ENCODE measurements at places on chromosomes 4 and X. TPM values are rescaled to one million over a fixed set of nuclear protein-coding genes. Genes with fewer than 3 reads are reported as not detected.
A peak's percentile ranks its signal among the peaks of the same experiment; 100 is the strongest.

- no peaks in the 10 kb centered on the region for H3K27me3 ChIP-seq
- H3K4me1 ChIP-seq: no peaks in the 10 kb centered on the region
- DNase-seq: no peak
- no peak overlapping the region for H3K4me3 ChIP-seq
- no peaks in the 10 kb centered on the region for H3K36me3 ChIP-seq
Measured at GRCh38 chr4:114178392-114178791, 198.9 kb upstream of the ARSJ start.

DNA sequence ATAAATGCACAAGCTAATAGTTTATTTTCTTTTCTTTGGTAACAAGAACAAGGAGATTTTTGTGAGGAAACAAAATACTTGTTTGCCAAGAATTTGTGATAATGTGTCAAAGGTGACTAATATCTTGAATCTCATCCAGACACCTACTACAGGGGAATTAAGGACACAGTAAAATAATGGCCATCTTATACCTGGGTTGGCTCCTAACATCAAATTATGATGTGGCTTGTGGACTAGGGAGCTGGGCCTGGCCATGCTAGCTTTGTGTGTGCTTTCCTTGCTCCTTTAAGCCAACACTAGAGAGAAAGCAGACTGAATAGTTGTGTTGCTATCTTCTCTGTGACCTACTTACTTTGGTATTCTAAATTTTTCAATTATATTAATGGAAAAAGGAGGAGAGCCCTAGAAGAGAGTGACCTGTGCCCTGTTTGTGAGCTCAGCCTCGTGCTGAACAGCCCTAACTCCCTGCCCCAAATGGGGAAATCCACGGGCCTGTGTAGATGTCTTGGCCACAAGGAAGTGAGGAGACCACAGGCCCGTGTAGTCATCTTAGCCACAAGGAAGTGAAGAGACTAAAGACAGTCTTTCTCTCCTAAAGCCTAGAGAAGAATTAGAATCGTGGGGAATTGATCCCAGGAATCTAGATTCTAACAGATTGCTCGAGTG, 23.3 kb downstream of the ARHGAP24 start:
- no peak overlapping the region for H3K27ac ChIP-seq
- H3K27me3 ChIP-seq: no peaks in the 10 kb centered on the region
- no peak overlapping the region for H3K4me3 ChIP-seq
- H3K4me1 ChIP-seq: no peaks in the 10 kb centered on the region

GRCh38 chr4:125702406-125702805, 387.7 kb downstream of the FAT4 start:
- no peaks in the 10 kb centered on the region for H3K4me1 ChIP-seq
- no peak for DNase-seq
- H3K27ac ChIP-seq: no peak overlapping the region
- no peak overlapping the region for H3K4me3 ChIP-seq

DNA sequence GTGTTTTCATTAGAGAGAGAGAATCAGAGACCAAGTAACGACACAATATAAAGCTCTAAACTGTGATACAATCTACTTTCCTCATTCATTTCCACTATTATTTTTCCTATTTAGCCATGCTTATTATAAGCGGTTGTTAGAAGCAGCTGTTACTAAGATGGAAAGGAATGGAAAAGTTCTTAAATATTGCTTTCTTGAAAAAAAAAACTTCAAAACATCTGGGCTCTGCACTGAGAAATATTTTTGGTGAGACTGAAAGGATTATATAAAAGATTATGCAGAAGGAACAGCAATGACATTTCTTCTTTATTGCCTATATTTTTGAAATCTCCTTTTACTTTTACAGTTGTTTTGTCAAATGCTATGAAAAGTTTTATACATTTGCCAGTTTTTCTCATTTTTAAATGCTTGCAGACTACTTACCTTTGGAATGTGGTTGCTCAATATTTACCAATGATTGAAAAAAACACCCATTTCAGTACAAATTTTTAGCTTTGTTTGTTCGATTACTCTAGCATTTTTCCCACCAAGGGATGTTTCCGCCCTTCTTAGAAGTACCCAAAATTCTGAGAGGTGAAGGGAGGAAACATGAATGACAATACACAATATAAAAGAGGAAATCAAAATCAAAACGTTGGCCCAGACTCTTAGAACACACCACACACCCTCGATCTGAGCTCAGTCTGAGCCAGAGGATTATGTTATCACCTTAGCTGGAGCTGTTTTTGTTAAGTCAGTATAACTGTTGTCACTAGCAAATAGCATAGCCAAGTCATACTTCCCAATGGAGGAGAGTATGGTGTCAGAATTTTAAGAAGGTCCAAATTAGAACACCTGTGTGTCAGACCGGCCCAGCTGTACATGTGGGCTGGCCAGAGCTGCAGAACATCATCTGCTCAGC, 18.4 kb downstream of the DKK2 start:
- no peak for DNase-seq
- no peaks in the 10 kb centered on the region for H3K36me3 ChIP-seq
- H3K4me3 ChIP-seq: no peak overlapping the region
- H3K27me3 ChIP-seq: peaks cover 1% of the 10 kb centered on the region
- no peak overlapping the region for H3K27ac ChIP-seq

DNA sequence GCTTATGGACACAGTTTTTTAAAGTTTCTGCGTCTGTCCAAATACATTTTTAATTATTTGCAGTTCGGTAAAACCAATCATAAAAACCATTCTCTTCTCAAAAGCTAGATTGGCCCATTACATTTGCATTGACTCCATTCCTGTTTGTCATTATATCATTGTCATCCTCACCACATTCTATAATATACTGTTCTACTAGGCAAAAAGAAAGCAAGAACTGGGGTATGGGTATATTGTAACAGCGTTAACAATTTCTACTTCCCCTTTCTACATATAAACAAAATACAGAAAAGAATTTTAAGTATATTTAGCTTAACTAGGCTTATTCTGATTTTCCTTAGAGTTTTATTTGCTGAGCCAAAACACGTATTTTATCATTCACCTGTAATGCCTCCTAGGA, 91.8 kb downstream of the RAP1GDS1 start:
- DNase-seq: no peak
- H3K27ac ChIP-seq: no peak overlapping the region
- H3K27me3 ChIP-seq: no peaks in the 10 kb centered on the region
- no peaks in the 10 kb centered on the region for H3K4me1 ChIP-seq

DNA sequence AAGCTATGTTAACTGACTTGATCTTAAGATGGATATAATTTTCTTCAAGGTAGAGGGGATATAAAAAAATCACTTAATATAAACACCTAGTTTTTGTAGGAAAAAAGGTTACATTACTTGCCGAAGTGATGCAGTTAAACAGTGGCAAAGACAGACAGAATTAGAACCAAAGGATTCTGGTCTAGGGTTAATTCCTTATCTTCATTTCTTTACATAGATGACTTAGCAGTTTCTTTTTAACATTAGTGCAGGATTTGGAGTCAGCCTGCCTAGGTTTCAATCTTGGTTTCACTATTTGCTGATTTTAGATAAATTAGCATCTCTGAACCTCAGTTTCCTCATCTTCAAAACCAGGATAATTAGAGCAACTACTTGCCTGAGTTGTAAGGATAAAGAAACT, 14.3 kb downstream of the ZAR1 start:
- DNase-seq: no peak
- H3K4me1 ChIP-seq: peaks cover 11% of the 10 kb centered on the region
- no peak overlapping the region for H3K4me3 ChIP-seq
- no peak overlapping the region for H3K27ac ChIP-seq
- H3K36me3 ChIP-seq: peaks cover 40% of the 10 kb centered on the region

- H3K4me1 ChIP-seq: peaks cover 24% of the 10 kb centered on the region
- peak overlapping the region; percentile 77 for H3K4me3 ChIP-seq
Measured at GRCh38 chr4:7938609-7939376, 868 bp downstream of the AFAP1 start.

- H3K4me3 ChIP-seq: no peak overlapping the region
- no peak overlapping the region for H3K27ac ChIP-seq
- H3K27me3 ChIP-seq: no peaks in the 10 kb centered on the region
Measured at GRCh38 chr4:62896721-62897120, 1512.5 kb downstream of the TECRL start.

GRCh38 chrX:15971696-15972095, 117.1 kb upstream of the AP1S2 start:
- H3K27ac ChIP-seq: no peak overlapping the region
- H3K4me3 ChIP-seq: no peak overlapping the region
- no peak for DNase-seq

DNA sequence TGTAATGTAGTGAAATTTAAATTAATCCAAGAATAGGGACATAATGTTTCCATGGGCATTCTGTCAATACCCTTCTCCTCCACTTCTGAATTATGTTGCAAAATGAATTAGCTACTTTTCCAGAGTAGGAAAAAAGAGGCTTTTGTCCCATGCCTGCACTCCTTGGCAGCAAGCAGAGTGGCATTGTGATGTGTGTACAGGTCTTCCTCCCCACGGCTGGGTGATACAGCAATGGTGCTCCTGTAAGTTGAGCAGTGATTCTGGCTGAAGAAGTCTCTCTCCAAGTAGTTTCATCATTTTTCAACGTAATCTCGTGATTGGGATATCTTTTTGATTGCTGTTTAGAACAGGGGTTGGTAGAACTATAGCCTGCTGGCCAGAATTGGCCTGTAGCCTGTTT, 59.9 kb downstream of the KIT start:
- H3K4me1 ChIP-seq: no peaks in the 10 kb centered on the region
- no peaks in the 10 kb centered on the region for H3K36me3 ChIP-seq
- peaks cover 8% of the 10 kb centered on the region for H3K27me3 ChIP-seq
- no peak for DNase-seq

DNA sequence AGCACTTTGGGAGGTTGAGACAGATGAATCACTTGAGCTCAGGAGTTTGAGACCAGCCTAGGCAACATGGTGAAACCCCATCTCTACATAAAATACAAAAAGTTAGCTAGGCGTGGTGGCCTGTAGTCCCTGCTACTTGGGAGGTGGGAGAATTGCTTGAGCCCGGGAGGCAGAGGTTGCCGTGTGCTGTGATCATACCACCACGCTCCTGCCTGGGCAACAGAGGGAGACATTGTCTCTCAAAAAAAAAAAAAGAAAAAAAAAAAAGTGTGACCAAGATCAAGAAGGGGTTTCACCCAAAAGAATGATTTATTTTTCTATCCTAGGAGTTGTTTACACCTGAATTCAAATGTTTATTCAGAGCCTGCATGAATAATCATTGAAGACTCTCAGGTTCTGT, 572.4 kb upstream of the GALNT7 start:
- H3K4me3 ChIP-seq: no peak overlapping the region
- no peak for DNase-seq
- no peaks in the 10 kb centered on the region for H3K4me1 ChIP-seq
- H3K27ac ChIP-seq: no peak overlapping the region
- no peaks in the 10 kb centered on the region for H3K36me3 ChIP-seq

GRCh38 chr4:107845681-107846080, 20.9 kb downstream of the SGMS2 start:
- H3K4me1 ChIP-seq: peaks cover 9% of the 10 kb centered on the region
- H3K4me3 ChIP-seq: no peak overlapping the region
- H3K27me3 ChIP-seq: peaks cover 5% of the 10 kb centered on the region
- H3K27ac ChIP-seq: no peak overlapping the region
- no peak for DNase-seq

DNA sequence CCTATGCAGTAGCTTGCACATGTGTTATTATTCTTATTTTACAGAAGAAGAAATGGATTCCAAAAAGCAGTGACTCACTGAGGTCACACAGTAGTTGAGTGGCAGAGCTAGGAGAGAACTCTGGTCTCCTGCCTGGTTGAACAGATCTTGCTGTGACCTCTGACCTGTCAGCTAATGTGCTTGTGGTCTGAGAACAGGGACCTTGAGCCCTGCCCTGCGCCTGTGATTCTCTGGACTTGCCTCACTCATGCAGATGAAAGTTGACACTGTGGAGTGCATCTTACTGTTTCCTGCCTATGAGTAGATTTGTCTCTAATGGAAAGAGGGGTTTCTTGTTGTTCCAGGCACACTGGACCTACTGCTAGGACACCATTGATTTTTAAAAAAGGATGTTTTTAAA, 32.3 kb downstream of the ETNPPL start:
- no peak overlapping the region for H3K27ac ChIP-seq
- no peaks in the 10 kb centered on the region for H3K4me1 ChIP-seq
- no peak for DNase-seq
- H3K36me3 ChIP-seq: peaks cover 1% of the 10 kb centered on the region
- no peaks in the 10 kb centered on the region for H3K27me3 ChIP-seq
- H3K4me3 ChIP-seq: no peak overlapping the region

GRCh38 chrX:150324035-150324728, 38.9 kb upstream of the MAMLD1 start:
- H3K27ac ChIP-seq: no peak overlapping the region
- H3K4me3 ChIP-seq: no peak overlapping the region
- H3K36me3 ChIP-seq: no peaks in the 10 kb centered on the region
- H3K4me1 ChIP-seq: peaks cover 3% of the 10 kb centered on the region
- DNase-seq: no peak

- no peak for DNase-seq
- H3K27ac ChIP-seq: no peak overlapping the region
- H3K27me3 ChIP-seq: peaks cover 17% of the 10 kb centered on the region
- H3K4me1 ChIP-seq: no peaks in the 10 kb centered on the region
Measured at GRCh38 chr4:119087656-119088055, 48.0 kb upstream of the MYOZ2 start.

DNA sequence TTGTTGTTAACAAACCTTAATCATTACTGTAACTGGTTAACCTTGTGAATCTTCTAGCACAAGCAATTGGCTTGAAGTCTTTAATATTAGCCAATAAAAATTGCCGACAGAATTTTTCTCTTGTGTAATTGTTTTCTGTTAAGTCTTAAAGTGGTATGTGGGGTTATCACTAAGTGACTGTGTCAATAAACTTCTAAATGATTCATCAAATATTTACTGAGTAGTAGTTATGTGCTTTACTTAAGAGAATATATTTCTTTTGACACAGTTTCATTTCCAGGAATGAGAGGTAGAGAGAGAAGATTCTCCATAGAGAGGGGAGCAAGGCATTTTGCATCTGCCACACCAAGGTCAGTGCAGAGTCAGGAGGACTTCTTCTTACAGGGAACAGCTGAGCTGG, 2361.6 kb upstream of the AGA start:
- H3K4me1 ChIP-seq: no peaks in the 10 kb centered on the region
- no peaks in the 10 kb centered on the region for H3K27me3 ChIP-seq
- H3K36me3 ChIP-seq: no peaks in the 10 kb centered on the region
- H3K4me3 ChIP-seq: no peak overlapping the region
- no peak for DNase-seq

DNA sequence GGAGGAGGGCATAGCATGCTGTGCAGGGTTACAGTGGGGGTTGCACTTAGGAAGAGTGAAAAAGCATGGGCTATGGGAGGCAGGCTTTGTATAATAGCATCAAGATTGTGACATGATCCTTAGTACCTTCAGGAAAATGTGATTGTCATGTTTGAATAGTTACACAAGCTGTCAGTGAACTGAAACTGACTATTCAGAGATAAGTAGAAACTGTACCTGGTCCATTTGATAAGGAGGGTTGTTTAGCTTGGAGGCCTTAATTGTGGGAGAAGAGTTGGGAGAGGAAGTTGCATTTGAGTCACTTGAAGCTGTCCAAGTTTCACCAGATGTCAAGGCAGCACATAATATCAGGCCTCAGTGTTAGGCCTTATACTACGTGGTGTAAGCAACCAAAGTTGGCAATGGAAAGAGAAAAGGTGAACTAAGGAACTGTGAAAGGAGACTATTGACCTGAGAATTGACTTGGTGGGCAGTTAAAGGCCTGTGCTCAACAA, 85.0 kb downstream of the TEX13C start:
- no peak overlapping the region for H3K27ac ChIP-seq
- DNase-seq: no peak
- H3K36me3 ChIP-seq: no peaks in the 10 kb centered on the region
- no peaks in the 10 kb centered on the region for H3K4me1 ChIP-seq

The GAGE1 gene
- not detected for total RNA-seq

The KIF4A gene
- 41.5 TPM for total RNA-seq

The MSANTD1 gene
- total RNA-seq: 0.94 TPM

The POU3F4 gene
- not detected for total RNA-seq

The FGF16 gene
- total RNA-seq: not detected

The VCX2 gene
- not detected for total RNA-seq

The GAB1 gene
- 0.75 TPM for total RNA-seq

Measured in activated CD4-positive, alpha-beta T cell treated with anti-CD3 and anti-CD28 coated beads, Interleukin-2, amount 10 ng/mL, durations not matched to agents 7 days and 5 days (primary cell).